Glomerular endothelial cell (primary cell): ENCODE measurements at places on chromosomes 4 and X.

DNA sequence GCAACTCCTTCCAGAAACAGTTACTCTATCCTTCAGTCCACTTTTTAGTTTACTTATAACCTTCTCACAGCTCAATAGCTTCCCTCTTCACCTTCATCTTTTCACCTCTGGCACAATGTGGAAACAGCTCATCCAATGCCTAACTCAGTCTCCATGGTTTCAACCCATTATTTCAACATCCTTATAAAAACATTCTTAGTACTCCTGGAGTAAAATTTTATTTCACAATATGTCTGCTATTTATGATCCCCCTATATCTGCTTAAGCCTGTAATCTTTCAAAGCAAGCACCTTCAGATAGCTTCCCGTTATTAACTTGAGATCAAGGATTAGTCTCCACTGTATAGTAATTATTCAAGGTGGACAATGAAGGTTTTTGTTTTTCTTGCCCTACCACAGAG is 156.3 kb downstream of the GASK1B start:
- no peak for DNase-seq

DNA sequence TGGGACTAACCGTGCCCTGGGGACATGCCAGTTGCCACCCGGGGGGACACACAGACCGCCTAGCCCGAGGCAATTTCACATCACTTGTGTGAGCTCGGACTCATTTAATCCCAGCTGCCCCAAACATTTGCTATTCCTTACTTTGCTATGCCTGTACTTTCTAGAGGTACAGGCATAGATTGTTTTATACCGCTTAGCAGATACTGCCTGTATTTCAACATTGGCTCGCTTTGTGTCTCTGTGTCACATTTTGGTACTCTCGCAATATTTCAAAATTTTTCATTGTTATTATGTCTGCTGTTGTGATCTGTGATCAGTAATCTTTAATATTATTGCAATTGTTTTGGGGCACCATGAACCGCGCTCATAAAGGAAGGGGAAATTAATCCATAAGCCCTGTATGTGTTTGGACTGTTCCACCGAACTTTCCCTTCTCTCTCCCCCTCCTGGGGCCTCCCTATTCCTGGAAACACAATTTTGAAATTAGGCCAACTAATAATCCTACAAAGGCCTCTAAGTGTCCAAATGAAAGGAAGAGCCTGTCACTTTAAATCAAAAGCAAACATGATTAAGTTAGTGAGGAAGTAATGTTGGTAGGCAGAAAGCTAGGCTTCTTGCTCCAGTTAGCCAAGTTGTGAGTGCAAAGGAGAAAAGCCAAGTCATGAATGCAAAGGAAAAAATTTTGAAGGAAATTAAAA is 568 bp upstream of the CASP6 start:
- DNase-seq, result no peak

- DNase-seq, result no peak
Measured at GRCh38 chrX:153582896-153583295, 16.0 kb downstream of the CCNQ start.

DNA sequence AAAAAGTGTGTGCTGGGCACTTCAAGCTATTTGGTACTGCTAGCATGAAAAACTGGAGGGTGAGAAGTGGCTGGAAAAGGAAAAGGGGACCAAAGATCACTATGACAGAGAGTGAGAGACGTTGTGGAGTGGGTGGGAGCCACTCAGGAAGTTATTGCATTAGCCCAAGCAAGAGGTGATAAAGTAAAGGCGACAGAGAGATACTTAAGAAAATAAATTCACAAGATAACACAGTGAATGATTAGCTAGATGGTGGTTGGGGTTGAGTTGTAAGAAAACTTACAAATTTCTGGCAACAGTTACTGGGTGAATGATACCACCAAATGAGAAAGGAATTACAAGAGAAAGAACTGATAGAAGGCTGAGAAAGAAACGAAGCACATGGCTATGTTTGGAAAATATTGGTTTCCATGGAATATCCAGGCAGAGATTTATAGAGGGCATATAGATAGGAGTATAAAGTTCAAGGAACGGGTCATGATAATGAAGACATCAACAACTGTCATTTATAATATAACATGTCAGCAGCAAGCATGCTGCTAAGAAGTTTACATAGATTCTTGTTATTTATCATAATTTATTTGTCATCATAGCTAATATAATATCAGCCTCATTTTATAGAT is 60.7 kb downstream of the CASK start:
- no peak for DNase-seq

DNA sequence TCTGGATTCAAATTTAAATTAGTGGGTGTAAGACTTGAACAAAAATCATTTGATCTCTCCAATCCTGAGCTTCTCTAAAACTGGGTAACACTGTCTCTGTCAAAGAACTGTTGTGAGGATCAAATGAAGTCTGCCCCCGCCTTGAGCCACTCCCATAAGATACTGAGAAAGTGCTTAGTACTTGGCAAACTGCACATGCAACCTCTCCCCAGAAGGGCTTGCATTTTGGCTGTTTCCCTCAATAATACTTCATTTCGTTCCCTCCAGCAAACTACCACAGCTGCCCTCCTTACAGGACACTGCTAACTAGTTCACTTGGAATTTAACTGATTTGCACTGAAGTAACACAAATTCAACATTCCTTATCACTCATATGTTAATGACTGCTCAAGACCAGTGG is 79.8 kb downstream of the APBB2 start:
- no peak for DNase-seq

- no peak for DNase-seq
Measured at GRCh38 chr4:19707876-19708275, 543.8 kb upstream of the SLIT2 start.

DNA sequence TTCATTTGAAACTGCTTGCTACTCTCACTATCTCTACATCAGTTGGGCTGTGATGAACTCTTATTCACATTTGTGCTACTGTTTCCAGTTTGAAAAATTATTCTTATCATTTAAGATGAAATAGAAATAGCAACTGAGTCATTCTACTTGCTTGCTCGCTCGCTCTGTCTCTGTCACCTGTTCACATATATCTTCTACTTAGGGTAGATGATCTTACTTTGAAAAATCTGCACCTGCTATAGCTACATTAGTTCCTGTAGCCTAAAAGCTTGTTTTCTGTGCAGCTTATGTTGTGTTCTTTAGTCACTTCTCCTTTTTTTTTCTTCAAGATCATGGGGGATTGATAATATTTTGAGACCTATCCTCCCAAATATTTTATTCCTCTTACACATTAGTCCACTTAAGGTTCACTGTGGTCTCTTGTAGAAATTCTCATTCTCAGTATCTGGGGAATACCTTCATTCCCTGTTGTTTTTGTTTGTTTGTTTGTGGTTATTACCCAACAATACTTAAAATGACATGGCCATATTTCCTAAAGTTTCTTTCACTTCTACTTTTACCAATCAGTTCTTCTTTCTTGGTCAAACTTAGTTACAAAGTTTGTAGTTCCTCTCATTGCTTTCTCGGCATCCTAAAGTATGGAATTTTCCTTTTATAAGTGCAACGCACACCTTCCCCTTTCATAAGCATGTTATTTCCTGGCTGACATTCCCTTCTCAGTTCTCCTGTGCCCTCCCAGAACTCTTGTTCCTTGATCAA is 36.5 kb downstream of the CLCN5 start:
- no peak for DNase-seq

- DNase-seq, result no peak
Measured at GRCh38 chrX:536616-537015, 94.0 kb upstream of the SHOX start.

- no peak for DNase-seq
Measured at GRCh38 chr4:13535118-13535517, 9.2 kb downstream of the NKX3-2 start.

DNA sequence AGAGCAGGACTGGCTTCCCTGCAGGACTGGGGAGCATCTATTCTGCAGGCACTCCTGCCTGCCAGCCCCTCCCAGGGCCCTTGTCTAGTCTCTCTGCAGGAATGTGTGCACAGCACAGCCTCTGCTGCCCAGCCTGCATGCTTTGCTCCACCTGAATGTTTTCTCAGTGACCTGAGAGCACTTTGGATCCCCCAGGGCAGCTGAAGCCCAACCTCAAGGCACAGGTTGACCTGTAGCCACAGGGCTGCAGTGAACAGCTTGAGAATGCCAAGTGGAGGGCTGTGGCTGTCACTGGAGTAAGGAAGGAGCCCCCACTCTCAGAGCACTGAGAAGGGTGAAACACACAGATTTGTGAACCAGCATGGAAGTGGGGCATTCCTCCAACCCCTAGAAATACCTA is 760.2 kb downstream of the STIM2 start:
- no peak for DNase-seq

DNA sequence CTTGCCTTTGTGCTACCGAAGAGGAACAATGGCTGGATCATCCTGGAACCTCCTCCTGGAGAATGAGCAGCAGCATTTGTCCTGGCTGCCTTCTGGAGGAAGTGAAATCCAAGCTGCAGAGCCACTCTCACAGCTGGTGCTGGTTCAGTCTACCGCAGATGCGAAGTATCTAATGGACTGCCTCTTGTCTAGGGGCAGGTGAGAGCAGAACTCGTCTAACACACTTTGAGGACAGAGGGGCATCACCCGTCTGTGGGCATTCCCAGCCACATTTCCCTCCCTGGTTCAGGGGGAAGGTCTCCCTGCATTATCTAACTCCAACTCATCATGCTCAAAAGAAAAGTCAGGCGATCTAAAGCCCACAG is 338.2 kb upstream of the GATB start:
- DNase-seq, result no peak

- DNase-seq, result no peak
Measured at GRCh38 chr4:102736636-102737549, 23.9 kb downstream of the MANBA start.
